Activated CD4-positive, alpha-beta T cell treated with anti-CD3 and anti-CD28 coated beads, Interleukin-2, amount 50 U/mL, for 1 hour (primary cell): ENCODE measurements at places on chromosomes 1 and 21.

DNA sequence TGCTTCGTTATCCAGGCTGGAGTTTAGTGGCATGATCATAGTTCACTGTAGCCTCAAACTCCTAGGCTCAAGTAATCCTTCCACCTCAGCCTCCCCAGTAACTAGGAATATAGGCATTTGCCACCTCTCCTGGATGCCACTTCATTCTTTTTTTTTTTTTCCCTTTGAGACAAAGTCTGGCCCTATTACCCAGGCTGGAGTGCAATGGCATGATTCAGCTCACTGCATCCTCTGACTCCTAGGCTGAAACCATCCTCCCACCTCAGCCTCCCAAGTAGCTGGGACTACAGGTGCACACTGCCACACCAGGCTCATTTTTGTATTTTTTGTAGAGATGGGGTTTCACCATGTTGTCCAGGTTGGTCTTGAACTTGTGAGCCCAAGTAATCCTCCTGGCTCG, 19.3 kb downstream of the OSBPL9 start:
- no peak for DNase-seq

GRCh38 chr1:164765557-164765956, 206.6 kb downstream of the PBX1 start:
- DNase-seq = no peak

- no peak for DNase-seq
These were observed 55.5 kb upstream of the CNN3 start for GRCh38 chr1:94982398-94982797.

DNA sequence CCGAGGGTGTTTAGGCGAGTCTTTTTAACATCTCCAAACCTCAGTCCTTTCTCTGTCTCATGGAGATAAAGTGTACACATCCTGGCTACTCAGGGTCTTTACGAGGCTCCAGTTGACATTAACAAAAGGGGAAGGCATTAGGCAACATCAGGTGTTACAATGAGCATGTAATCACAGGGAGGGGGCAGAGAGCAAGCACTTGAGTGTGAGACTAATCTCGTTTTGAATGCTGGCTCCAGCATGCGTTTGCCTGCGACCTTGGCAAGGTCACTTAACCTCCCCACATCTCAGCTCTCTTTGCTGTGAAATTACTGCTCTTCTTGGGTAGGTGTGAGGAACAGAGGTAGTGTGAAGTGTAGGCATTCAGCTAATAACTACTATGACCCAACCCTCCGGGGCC, 3.1 kb downstream of the TNNT2 start:
- no peak for DNase-seq

DNA sequence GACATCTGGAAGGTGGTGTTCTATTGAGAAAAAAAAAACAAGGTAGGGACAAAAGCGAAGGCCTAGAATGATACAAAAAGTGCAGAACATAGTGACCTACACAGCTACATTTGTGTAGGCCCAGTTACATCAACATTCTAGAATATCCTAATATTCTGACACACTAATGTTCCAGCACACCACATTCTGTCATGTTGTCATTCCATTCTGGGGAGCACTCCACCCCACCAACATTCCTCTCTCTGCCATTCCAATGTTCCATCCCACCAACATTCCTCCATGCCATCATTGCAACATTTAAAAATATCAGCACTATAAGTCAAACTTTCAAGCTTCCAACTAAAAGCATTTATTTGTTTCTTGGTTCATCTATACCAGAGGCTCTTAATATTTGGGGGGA, 28.5 kb downstream of the COA7 start:
- DNase-seq = no peak

- no peak for DNase-seq
These were observed 163.9 kb downstream of the LRRC40 start for GRCh38 chr1:70041317-70042045.
